ENCODE measurements at places on chromosomes 6 and 20. TPM values are rescaled to one million over a fixed set of nuclear protein-coding genes. Genes with fewer than 3 reads are reported as not detected.

DNA sequence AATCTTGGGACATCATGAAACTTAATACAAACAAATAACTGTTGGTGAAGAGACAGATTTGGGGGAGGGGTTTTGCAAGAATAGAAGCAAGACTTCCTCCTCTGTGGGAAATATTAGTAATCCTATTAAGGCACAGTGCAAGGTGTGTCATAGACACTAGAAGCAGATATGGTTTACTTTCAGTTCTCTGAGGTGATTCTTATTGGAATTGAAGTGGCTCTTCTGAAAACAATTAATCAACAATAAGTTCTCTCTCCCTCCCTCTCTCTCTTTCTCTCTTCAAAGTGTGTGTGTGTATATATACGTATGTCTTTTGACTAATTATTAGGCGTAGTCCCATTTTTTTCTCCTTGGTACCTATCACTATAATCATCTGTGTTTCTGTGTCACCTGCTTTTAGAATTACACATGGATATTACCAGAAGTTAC is 99.8 kb downstream of the HIVEP2 start:
- no peak for DNase-seq

Gene PHACTR3
- total RNA-seq, result not detected

- DNase-seq, result peak; percentile 24
Observed at GRCh38 chr6:43009124-43009523, 4.6 kb downstream of the MEA1 start.

- no peak for DNase-seq
Observed at GRCh38 chr20:36493051-36493800, 48.1 kb upstream of the MYL9 start.

Gene FLRT3
- not detected for total RNA-seq
